ENCODE measurements at places on chromosomes 2 and 18.
A peak's percentile ranks its signal among the peaks of the same experiment; 100 is the strongest.

GRCh38 chr2:96913398-96914202, 43.7 kb upstream of the SEMA4C start:
- ATAC-seq: peak; percentile 94

- no peak for ATAC-seq
Measured at GRCh38 chr2:212970132-212970531, 181.3 kb downstream of the IKZF2 start.

DNA sequence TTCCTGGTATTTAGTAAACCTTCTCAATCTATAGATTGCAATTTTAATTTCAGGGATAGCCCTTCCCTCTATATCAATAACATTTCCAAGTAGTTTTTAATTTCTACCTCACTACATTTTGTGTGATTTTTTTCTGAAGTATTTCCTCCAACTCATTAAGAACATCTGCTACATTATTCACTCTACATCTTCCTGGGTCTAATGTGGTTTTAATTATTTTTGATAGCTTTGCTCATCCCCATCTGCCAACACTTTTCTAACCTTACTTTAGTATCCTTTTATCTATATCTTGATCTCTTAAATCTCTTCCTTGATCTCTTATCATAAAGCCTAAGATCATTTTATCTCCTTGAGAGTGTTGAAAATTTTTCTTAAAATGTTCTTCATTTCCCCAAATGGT, 278.3 kb upstream of the CYP26B1 start:
- ATAC-seq: no peak

- ATAC-seq: no peak
Measured at GRCh38 chr2:97908208-97908676, 87.5 kb downstream of the TMEM131 start.

DNA sequence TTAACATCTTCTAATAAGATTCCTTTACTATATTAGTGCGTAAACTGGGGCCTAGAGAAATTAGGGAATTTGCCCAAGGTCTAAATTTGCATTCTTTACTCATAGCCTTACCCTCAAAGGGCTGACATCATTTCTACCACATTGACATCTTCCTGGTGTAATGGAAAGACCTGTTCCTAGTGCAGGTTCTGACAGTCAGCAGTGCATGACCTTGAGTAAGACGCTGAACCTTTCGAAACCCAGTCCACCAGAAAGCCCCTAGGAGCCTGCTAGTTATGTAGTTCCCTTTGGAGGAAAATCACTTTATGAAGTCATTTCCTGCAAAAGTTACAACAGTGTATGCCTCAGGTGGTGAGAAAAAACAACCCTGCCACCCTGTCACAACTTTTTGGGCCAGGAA, 388.3 kb downstream of the TNS1 start:
- peak; percentile 37 for ATAC-seq

Data from activated T-helper 17 cell treated with anti-CD3 and anti-CD28 coated beads, Interleukin-2, amount 50 U/mL, for 72 hours (primary cell).